ENCODE measurements at places on chromosomes 5 and 9.

DNA sequence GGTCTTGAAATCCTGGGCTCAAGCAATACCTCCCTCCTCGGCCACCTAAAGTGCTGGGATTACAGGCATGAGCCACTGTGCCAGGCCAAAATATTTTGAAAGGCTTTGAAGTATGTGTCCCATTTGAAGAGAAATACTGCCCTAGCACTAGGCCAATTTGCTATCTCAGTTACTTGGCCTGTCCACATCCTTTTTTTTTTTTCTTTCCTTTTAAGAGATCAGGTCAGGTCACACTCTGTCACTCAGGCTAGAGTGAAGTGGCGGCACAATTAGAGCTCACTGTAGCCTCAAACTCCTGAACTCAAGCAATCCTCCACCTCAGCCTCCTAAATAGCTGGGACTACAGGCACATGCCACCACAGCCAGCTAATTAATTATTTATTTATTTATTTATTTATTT is 84.2 kb downstream of the NR6A1 start:
- no peak for DNase-seq

- no peak for DNase-seq
Measured at GRCh38 chr5:9474219-9475002, 71.5 kb downstream of the SEMA5A start.

GRCh38 chr5:122101636-122102285 is 23.7 kb upstream of the LOX start:
- DNase-seq = peak; percentile 69

GRCh38 chr9:96719521-96719920 is 58.4 kb downstream of the ZNF510 start:
- DNase-seq = no peak

GRCh38 chr5:40572937-40573336 is 106.8 kb upstream of the PTGER4 start:
- no peak for DNase-seq

DNA sequence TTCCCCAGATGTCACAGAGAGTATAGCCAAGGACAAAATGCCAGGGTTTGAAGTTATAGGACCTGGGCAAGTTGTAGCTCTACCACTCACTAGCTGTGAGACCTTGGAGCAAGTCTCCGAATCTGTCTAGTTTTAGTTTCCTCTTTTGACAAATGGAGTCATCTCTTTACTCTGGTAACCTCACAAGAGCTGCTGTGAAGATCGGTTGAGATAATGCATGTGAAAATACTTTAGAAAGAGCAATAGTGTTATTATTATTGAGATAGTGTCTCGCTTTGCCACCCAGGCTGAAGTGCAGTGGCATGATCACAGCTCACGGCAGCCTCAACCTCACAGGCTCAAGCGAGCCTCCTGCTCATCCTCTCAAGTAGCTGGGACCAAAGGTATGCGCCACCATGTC is 117.9 kb upstream of the NR5A1 start:
- DNase-seq = no peak

GRCh38 chr5:74148321-74148720 is 492.2 kb downstream of the ENC1 start:
- no peak for DNase-seq

DNA sequence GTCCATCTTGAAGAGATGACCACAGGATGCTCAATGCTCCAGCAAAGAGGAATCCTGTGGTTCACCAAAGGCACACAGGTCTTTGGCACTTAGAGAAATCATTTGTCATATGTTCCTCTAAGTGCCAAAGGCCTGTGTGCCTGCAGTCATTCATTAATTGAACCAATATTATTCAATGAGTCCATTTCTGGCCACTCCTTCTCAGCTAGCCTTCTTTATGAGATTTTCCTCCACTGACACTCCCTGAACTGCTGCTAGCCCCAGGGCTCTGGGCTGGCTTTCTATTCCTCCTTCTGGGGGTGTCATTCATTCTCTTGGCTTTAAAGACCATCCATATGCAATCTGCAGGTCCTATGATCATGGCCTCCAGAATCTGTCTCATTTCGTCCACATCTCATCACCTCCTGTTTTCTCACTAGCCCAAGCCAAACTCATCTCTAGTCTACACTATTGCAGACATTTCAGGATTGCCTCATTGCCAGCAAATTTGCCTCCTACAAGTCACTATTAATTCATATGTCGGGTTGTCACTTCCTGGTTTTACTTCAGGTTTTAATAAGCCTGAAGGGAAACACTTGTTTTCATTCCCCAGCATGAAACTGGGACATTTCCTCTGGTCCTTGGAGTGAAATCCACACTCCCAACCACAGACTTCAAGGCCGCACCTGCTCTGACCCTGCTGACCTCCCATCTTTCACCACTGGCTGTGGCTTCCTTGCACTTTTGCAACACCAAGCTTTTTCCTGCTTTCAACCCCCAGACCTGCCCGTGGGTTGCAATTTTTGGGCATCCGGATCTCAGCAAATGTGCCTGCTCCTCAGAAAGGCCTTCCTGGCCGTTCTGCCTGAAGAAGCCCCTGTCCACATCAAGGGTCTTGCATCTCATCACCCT is 35.1 kb downstream of the KCNIP1 start:
- no peak for DNase-seq

DNA sequence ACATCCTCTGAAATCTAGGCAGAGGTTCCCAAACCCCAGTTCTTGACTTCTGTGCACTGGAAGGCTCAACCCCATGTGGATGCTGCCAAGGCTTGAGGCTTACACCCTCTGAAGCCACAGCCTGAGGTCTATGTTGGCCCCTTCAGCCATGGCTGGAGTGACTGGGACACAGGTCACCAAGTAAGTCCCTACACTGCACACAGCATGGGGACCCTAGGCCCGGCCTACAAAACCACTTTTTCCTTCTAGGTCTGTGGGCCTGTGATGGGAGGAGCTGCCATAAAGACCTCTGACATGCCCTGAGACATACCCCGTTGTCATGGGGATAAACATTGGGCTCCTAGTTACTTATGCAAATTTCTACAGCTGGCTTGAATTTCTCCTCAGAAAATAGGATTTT is 418.8 kb upstream of the CCNH start:
- no peak for DNase-seq

DNA sequence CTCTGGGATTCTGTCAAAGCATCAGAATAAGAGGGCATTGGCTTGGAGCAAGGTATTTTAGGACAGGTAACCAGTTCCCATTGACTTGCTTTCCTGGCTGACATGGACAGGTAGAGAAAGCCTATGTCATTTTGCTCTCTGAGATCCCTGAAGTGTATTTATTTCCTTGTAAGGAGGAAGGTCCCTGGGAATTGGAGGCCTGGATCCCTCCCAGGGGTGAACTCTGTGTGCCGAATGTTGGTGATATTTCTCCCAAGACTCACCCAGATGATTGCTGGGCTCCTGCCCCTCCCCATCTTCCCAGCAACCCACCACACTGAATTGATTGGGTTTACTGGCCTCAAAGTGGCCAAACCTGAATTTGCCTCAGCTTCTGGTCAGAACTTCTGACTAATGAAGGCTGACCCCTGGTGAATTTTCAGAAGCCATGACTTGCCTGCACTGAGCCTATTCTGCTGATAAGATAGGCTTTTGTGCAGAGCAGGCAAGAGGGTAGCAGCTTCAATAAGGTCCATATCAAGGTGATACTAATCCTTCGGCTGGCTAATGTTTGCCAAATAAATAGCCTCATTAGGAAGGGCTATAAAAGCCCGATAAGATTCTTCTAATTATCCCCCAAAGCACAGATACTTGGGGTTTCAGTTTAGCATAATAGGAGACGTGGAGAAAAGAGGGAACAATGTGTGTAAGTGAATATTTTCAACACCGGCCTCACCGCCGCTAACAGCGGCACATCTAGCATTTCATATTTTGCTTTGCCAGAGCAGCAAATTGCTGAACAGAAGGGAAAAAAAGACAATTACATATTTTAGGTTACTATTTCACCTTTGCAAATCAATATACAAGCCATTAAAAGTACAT is 152.9 kb upstream of the PITX1 start:
- peak; percentile 9 for DNase-seq

Measured in mesenchymal stem cell (in vitro differentiated cells and primary cell).